ENCODE measurements at places on chromosomes 5 and 9. TPM values are rescaled to one million over a fixed set of nuclear protein-coding genes. Genes with fewer than 3 reads are reported as not detected.

DNA sequence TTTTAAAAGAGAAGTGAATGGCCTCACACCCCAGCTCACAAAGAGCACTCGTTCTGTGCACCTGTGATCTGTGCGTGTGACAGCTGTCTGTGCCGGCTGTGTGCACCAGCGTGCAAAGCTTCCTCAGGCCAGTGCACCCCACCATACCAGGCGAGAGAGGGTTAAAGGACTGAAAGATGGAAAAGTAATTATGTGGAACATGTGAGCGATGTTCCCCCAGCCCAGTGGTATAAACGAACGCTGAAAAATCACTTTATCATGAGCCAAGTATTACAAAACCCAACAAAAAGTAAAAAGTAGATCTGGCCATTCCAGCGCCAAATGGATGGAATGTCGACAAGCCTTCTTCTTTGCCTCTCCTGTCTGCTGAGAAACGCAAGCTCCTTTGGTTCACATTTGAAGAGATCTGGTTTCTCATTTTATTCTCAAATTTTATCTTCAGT lies 53.7 kb downstream of the IPPK start:
- no peaks in the 10 kb centered on the region for H3K36me3 ChIP-seq
- H3K27me3 ChIP-seq: no peaks in the 10 kb centered on the region
- no peak overlapping the region for H3K4me3 ChIP-seq
- DNase-seq: no peak
- no peaks in the 10 kb centered on the region for H3K4me1 ChIP-seq

The INSL4 gene
- not detected for total RNA-seq

- no peaks in the 10 kb centered on the region for H3K27me3 ChIP-seq
- H3K4me1 ChIP-seq: peaks cover 14% of the 10 kb centered on the region
- H3K36me3 ChIP-seq: peaks cover 7% of the 10 kb centered on the region
Measured at GRCh38 chr5:113524927-113525326, 11.4 kb downstream of the YTHDC2 start.

DNA sequence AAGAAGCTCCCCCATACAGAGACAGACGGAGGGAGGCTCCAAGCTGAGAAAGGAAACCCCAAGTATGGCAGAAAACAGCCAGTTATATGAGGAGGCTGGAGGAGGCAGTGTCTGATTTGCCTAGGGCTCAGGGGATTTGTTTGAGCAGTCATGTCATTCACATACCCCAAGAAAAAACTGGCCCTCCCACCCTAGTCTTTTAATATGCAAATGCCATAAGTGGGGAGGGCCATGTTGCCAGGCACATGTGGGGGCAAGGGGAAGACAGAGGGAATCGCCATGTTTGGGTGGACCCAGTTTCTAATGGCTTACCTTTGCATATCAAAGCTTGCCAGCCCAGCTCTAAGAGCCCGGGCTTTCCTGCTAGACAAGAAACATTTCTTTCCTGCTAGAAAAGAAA lies 1163.8 kb downstream of the TAF11L14 start:
- DNase-seq: no peak
- no peaks in the 10 kb centered on the region for H3K27me3 ChIP-seq
- no peak overlapping the region for H3K4me3 ChIP-seq
- no peaks in the 10 kb centered on the region for H3K4me1 ChIP-seq

- no peak for DNase-seq
- H3K27ac ChIP-seq: no peak overlapping the region
- no peaks in the 10 kb centered on the region for H3K4me1 ChIP-seq
Measured at GRCh38 chr5:9241479-9242305, 304.2 kb downstream of the SEMA5A start.

The PPIP5K2 gene
- 80.5 TPM for total RNA-seq

The PAEP gene
- not detected for total RNA-seq
